ENCODE measurements at places on chromosomes 7 and 10.
A peak's percentile ranks its signal among the peaks of the same experiment; 100 is the strongest.

DNA sequence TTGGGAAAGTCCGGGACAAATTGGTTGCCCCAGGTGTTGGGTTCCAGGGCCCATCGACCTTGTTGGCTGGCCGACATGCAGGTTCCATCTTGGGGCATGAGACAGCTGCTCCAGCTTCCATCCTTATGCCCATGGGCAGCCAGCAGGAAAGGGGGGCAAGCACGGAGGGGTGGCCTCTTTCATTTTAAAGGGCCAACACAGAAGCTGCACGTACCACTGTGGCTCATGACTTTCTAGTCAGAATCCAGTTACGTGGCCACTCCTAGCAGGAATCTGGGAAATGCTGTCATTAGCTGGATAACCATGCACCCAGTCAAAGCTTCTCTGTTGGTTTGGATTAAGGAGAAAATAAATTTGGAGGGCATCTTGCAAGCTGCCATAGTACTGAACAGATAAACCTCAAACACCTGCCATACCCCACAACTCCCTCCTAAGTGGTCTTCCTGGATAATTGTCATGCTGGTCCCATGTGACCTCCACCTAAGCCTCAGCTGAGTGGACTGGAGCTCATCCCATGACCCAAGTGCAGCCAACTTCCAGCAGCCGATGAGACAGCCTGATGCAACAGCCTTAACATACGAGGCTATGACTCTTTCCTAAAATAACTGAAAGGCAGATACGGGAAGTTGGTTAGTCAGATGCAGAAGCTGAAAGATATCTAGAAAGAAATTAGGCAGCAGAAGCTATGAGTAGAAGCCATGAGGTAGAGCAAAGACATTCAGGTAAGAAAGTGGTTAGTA is 21.4 kb upstream of the GSDME start:
- H3K27ac ChIP-seq, result peak overlapping the region; percentile 92
- H3K4me3 ChIP-seq, result no peak overlapping the region
- DNase-seq, result peak; percentile 97
- peaks cover 31% of the 10 kb centered on the region for H3K4me1 ChIP-seq
- H3K36me3 ChIP-seq, result no peaks in the 10 kb centered on the region
- no peaks in the 10 kb centered on the region for H3K27me3 ChIP-seq

GRCh38 chr7:76020031-76020714 is 25.8 kb upstream of the TMEM120A start:
- peak; percentile 63 for DNase-seq
- H3K4me3 ChIP-seq, result no peak overlapping the region
- H3K4me1 ChIP-seq, result no peaks in the 10 kb centered on the region
- H3K27ac ChIP-seq, result no peak overlapping the region
- no peaks in the 10 kb centered on the region for H3K27me3 ChIP-seq
- H3K36me3 ChIP-seq, result peaks cover 3% of the 10 kb centered on the region

DNA sequence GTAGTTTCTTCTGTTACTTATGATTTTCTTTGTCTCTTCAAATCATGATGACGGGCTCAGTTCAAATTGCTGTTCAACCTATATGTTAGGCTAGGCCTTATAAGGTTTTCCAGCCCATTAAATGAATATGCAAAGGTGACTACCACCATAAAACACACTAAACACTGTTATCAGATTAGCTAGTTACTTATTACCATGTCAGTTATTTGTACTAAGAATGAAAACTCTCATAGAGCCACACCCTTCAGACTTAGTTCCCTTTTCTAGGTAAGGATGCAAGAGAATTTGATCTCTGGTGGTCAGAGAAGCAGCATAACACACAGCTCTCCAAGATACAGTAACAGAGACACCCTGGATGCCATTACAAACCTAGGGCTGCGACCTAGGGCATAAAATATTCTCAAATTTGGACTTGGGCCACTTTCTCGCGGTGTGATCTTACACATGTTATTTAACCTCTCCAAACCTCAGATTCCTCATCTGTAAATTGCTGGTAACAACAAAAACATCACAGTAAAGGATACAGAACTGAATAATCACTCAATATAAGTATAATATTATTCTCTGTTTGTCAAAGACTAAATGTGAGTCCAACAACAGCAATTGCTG is 35.6 kb downstream of the ANKMY2 start:
- H3K4me3 ChIP-seq, result no peak overlapping the region
- H3K27me3 ChIP-seq, result no peaks in the 10 kb centered on the region
- H3K27ac ChIP-seq, result no peak overlapping the region
- DNase-seq, result no peak
- no peaks in the 10 kb centered on the region for H3K4me1 ChIP-seq
- peaks cover 30% of the 10 kb centered on the region for H3K36me3 ChIP-seq

GRCh38 chr10:29356931-29357330 is 68.1 kb downstream of the LYZL1 start:
- no peaks in the 10 kb centered on the region for H3K36me3 ChIP-seq
- H3K27me3 ChIP-seq, result peaks cover 20% of the 10 kb centered on the region
- DNase-seq, result peak; percentile 10
- no peaks in the 10 kb centered on the region for H3K4me1 ChIP-seq
- no peak overlapping the region for H3K27ac ChIP-seq
- H3K4me3 ChIP-seq, result no peak overlapping the region

DNA sequence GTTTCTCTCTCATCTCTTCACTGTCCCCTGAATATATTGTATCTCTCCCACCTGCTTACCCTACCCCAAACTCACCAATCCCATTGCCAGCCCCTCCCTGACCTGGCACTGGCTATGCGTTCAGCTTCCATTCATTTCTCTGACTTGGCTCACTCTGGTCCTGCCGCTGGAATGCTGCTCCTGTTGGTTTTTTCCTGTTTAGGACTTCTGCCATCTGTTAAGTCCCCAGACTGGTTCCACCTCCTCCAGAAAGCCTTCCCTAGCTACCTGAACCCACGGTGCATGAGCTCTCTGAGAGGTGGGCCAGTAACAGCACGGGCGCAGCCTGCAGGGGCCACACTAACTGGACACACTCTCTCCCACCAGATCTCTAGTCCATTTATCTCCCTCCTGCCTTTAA is 80.2 kb downstream of the HIF1AN start:
- H3K4me1 ChIP-seq, result no peaks in the 10 kb centered on the region
- peaks cover 59% of the 10 kb centered on the region for H3K27me3 ChIP-seq
- H3K27ac ChIP-seq, result no peak overlapping the region
- no peaks in the 10 kb centered on the region for H3K36me3 ChIP-seq
